RCC 7860 (cell line): ENCODE measurements at places on chromosomes 1 and 21.

- DNase-seq = no peak
These were observed 51.8 kb upstream of the H6PD start for GRCh38 chr1:9182784-9183257.

- peak; percentile 38 for DNase-seq
These were observed 5.2 kb upstream of the HLX start for GRCh38 chr1:220873868-220874655.

DNA sequence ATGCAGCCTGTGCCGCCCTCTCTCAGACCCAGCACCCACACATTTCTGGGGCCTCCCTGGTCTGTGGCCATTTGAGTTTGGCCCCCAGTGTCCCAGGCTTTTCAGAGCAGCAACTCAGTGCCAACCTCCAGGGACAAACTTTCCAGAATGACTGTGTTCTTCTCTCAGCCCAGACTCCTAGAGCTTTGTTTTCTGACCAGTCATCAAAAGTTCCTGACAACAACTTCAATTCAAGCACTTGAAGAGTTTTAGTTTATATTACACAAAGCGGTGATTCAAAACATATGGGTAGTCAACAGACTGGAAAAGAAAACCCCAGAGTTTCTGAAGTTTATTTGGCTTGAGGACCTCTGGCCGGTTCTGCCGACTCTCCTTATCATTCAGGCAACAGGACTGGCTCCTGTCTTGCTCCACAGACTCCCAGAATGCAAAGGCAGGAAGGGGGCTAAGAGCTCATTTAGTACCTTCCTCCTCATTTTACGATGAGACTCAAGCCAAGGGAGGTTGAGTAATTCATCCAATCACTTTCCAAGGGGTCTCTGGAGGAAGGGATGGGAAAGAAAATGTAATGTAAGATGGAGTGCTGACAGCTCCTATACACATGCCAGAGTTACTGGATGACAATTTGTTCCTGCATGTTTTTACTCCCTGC, 27.0 kb upstream of the TIAM1 start:
- no peak for DNase-seq

GRCh38 chr1:114224196-114224907, 70.7 kb upstream of the SYT6 start:
- DNase-seq = no peak

DNA sequence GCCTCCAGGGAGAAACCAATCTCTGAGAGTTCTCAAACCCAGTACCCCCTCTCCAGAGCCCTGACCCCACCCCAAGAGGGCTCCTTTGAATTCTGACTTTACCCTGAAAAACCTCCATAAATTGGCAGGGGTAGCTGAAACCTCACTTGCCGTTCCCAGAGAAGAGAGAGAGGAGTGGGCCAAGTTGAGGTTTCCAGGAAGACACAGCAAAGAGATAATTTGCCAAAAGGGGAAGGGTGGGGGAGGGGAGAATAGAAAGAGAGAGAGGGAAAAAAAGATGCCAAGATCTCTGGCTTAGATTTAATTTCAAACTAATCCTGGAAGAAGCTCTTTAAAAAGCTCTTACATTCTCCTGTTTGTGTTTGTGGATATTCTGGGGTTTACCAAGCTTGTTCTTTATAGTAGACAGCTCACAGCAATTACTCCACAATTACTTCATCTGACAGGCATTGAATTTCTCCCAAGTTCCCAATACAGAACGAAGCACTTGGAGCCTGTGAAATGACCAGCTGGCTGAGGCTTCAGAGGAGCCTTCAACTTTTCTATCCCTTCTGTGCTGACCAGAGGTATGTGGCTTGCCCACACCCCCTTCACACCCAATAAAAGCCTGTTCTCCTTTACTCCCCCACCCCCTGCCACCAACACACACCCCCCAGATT, 1.1 kb upstream of the GRHL3 start:
- DNase-seq = no peak

GRCh38 chr1:71930511-71930910, 351.8 kb downstream of the NEGR1 start:
- no peak for DNase-seq

DNA sequence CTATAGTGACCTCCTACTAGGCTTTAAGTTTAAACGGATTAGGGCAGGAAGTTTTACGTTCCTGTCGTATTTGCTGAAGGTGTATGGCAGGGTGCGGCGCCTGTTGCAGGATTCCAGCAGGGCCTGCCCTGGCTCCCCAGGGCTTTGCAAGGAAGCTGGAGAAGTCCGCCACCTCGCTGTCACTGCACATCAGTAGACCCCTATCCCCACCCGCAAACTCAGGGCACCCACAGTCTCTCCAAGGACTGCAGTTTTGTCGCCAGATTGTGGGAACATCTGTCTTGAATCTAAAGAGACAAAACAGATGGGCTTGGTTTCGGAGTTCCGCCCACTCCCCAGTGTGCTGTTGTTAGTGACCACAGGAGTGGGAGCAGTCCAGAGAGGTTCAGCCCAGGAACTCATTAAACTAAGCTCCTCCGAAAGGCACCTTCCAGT, 110.8 kb downstream of the CDC7 start:
- DNase-seq = no peak

GRCh38 chr1:156114919-156115513, 505 bp downstream of the LMNA start:
- peak; percentile 28 for DNase-seq

DNA sequence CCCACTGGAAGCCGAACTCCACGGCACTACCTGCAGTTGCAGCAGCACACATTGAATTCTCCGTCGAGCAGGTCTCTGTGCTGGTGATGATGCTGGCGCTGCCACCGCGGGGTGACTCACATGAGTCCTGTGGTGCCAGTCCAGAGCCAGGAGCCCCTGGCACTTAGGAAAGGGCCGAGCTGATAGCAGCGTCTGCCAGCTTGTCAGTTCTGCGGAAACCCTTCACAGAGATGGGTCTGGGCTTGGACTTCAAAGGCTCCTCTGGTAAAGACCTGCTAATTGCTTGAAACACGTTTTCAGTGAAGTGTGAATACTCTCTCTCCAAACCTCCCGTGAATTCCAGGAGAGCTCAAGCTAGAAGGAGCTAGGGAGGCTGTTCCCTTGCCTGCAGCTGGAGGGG, 92.2 kb downstream of the GRIK3 start:
- DNase-seq = no peak

DNA sequence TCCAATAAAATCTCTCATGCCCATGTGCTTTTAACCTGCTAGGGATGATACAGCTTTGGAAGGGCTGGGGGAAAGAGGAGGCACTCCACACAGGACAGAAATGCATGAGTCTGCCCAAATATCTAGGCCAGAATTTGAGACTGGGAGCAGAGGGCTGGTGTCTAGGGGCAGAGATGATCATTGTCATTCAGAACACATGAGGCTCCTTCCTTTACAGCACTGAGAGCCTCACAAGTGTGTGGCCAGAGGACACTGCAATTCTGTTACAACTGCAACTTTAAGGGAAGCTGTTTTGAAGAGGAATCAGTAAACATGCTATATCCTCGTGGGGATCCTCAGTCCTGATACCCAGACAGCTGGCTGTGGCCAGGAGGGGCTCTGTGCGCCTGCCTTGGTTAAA, 541.3 kb downstream of the OMA1 start:
- DNase-seq = no peak

GRCh38 chr1:205563927-205564441, 59.5 kb downstream of the CDK18 start:
- no peak for DNase-seq

GRCh38 chr1:221783437-221783836, 41.5 kb upstream of the DUSP10 start:
- DNase-seq = no peak

- DNase-seq = no peak
These were observed 558 bp upstream of the BTG3 start for GRCh38 chr21:17613242-17613676.
